Activated CD4-positive, alpha-beta memory T cell treated with anti-CD3 and anti-CD28 coated beads for 36 hours (primary cell): ENCODE measurements at places on chromosomes 12 and 14. TPM values are rescaled to one million over a fixed set of nuclear protein-coding genes. Genes with fewer than 3 reads are reported as not detected.

DNA sequence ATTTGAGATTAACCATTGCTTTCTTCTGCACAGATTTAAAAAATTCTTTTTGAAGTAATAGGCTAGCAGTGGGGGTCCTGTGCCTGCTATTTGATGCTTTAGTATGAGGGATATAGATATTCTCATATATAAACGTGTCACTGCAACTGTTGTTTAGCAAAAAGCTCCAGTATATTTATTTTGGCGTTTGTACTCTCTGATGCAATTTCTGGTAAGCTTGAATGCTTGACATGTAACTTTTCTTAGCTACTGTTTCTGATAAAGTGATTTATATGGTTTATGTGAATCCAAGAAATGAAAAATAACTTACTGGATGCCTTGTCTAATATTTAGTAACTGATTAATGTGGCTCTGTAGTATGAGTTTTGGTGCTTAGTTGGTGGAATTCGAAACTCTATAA, 77.1 kb downstream of the TTLL5 start:
- no peak overlapping the region for H3K4me3 ChIP-seq
- no peaks in the 10 kb centered on the region for H3K27me3 ChIP-seq
- H3K27ac ChIP-seq = no peak overlapping the region
- peaks cover 11% of the 10 kb centered on the region for H3K36me3 ChIP-seq

GRCh38 chr14:20855652-20856291, 35.4 kb upstream of the RNASE3 start:
- H3K36me3 ChIP-seq = no peaks in the 10 kb centered on the region
- no peaks in the 10 kb centered on the region for H3K4me1 ChIP-seq
- DNase-seq = peak; percentile 58
- H3K27ac ChIP-seq = no peak overlapping the region
- H3K4me3 ChIP-seq = no peak overlapping the region

DNA sequence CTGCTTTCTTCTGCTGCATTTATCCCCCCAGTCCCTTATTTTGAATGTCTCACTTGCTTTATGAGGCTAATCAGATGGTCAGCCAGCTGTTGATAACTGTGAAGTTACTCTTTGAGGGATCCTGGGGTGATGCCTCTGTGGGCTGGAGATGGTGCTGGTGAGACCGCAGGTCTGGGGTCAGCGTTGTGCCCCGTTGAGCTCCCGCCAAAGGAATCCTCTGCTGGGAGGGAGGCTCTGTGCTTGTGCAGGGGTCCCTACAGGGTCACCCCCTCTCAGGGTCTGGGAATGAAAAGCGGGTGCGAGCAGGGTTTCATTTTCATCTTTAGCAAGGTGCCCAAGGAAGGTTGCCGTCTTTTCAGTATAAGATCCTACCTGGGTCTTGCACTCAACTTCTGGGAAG, 161.2 kb upstream of the RTL1 start:
- peaks cover 3% of the 10 kb centered on the region for H3K27me3 ChIP-seq
- H3K4me3 ChIP-seq = no peak overlapping the region
- H3K4me1 ChIP-seq = no peaks in the 10 kb centered on the region
- H3K36me3 ChIP-seq = no peaks in the 10 kb centered on the region

The SERPINA12 gene
- total RNA-seq = not detected

The SMIM10L1 gene
- total RNA-seq = 5.9 TPM

The CABP1 gene
- total RNA-seq = 0.29 TPM
